ENCODE measurements at places on chromosomes 7 and 10.

DNA sequence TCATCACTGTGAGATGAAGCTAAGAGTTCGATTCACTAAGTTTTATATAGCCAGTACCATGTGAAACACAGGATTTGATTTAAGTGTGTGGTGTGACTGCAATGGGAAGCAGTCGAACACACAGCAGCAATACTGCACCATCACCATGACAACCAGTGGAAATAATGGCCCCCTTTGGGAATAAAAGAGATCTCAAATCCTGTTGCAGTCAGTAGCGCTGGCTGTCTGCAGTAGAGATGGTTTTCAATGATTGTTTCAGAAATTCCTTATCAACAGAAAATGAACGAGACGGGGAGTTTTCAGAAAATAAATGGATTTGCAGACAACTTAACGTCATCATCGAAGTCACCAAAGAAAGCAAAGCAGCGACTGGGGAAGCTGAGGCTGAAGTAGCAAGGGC, 91.0 kb downstream of the PTPRE start:
- no peak for DNase-seq

- DNase-seq = no peak
These were observed 42.9 kb upstream of the TSPAN13 start for GRCh38 chr7:16710651-16711050.

- DNase-seq = peak; percentile 49
These were observed 51.2 kb downstream of the ANLN start for GRCh38 chr7:36440880-36441279.

GRCh38 chr10:34205452-34205851, 609.6 kb downstream of the PARD3 start:
- DNase-seq = no peak

DNA sequence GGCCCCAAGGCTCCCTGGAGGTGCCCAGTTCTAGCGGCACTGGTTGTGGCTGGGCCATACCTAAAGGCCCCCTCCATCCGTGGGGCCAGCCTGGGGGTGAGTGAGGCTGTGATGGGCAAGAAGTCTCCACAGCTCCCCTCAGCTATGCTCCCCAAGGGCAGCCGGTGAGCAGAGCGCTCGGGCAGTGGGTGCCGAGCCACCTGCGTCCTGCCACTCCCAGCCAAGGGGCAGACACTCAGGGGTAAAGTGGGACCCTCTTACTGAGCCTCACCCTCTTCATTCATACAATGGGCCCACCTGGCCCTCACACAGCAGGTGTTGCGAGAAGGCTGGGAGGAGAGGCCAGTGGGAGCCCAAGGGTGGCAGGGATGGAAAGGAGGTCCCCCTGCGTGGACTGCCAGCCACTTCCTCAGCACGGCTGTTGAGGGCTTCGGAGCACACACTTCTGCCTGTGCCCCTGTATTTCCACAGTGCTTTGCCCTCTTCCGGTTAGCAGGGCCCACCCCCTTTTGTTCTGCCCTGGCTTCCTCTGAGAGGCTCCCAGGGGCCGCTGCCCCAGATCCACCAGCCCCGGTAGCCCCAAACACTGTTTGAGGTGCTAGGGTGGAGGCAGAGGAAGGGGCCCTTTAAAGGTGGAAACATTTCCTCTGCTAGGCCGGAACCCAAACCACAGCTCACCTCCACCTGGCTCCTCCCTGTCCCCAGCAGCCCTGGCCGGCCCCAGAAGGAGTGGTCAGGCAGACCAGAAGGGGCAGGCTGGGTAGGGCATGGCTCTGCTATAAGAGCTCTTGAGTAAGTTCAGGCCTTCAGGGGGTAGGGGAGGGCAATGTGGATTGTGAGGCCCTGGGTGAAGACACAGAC, 16.4 kb upstream of the C10orf105 start:
- DNase-seq = no peak

DNA sequence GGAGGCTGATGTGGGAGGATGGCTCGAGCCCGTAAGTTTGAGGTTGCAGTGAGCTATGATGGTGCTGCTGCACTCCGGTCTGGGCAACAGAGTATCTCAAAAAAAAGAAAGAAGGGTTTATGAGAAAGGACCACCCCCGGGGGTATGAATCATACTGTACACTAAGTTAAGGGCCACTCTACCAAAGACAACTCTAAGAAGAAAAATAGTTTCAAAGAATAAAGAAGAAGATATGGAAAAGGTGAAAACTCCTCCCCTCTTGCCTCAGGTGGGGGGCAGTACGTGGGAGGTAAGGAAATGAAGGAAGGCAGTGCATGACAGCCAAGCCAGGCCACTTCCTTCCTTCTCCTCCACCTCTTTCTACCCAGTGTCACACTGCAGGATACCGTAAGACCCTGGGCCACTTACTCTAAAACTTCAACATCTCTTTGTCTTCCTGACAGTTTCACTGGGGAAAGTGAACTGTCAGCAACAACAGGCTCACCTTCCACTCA, 61.3 kb downstream of the PIP4K2A start:
- DNase-seq = no peak

- DNase-seq = no peak
These were observed 194.3 kb downstream of the TPK1 start for GRCh38 chr7:144641389-144642044.

DNA sequence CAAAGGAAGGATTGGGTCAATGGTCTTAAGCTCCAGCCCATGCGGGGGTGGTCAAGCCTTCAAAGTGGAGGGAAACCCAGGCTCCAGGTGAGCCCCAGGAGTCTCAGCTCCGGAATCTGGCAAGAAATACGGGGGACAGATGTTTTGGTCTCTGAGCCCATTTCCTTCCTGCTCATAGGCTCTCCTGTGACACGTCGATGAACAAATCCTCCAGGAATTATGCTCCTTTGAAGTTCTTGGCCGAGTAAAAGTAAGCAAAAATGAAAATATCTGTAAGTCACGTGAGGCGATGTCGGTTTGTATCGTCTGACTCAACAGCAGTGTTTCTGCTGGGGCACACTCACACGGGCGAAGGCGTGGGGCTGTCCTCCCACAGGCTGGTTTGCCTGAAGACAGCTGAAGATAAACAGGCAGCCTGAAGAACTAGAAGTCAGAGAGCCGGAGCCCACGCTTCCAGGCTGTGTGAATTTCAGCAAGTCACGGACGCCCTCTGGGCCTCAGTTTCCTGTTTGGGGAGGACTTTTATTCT, 52.6 kb upstream of the SMNDC1 start:
- DNase-seq = peak; percentile 72

DNA sequence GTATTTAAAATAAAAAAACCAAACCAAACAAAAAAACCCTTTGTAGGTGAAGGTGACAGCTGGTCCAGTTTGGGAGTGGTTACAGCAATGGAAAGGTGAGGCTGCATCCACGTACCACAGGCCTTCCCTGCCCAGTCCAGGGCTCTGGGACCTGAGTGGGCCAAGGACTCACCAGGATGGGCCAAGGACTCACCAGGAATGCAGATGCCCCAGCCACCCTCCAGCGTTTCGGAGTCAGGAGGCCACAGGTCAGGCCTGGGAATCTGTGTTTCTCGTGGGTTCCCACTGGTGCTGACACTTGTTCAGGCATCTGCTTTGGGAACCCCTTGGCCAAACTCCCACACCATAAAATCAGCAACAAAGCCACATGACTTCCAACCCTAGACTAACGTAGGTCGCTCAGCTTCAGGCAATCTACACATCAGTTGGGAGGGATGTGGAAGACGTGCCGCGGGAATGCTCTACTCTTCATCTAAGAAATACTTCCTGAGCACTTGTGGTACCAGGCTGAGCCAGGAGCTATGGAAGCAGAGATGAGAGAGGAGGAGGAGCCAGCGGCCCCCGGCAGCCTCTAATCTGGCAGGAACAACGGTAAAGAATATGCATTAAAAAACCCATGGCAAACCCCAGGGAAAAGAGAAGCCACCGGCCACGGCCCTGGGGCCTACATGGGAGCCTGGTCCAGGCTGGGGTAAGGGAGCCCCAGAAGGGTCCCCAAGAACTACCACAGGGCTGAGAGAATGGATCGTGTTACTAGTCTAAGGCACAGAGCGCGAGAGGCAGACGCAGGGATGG, 473.4 kb downstream of the PTPRN2 start:
- no peak for DNase-seq

DNA sequence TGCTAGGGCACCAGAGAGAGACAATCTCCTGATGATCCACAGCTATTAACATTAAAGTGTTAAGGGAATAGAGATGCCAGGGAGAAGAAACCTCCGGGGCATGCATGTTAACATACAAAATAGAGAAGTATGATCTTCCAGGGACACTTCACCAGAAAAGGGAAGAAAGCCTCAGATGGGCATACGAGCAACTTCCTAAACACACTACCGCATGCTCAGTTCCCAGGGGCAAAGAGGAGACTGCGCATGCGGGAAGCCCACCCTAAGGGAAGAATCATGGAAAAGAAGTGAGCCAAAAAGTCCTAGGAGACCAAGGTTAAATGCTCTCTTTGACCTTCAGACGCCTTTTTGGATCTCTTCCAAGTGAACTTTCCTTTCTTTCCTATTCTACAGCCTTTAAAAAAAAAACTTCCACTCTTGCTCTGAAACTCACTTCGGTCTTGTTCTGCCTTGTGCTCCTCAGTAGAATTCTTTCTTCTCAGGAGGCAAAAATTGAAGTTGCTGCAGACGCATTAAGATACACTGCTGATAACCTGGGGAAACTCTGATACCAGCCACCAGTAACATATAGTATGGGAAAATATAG, 1211.3 kb downstream of the REEP3 start:
- DNase-seq = no peak

DNA sequence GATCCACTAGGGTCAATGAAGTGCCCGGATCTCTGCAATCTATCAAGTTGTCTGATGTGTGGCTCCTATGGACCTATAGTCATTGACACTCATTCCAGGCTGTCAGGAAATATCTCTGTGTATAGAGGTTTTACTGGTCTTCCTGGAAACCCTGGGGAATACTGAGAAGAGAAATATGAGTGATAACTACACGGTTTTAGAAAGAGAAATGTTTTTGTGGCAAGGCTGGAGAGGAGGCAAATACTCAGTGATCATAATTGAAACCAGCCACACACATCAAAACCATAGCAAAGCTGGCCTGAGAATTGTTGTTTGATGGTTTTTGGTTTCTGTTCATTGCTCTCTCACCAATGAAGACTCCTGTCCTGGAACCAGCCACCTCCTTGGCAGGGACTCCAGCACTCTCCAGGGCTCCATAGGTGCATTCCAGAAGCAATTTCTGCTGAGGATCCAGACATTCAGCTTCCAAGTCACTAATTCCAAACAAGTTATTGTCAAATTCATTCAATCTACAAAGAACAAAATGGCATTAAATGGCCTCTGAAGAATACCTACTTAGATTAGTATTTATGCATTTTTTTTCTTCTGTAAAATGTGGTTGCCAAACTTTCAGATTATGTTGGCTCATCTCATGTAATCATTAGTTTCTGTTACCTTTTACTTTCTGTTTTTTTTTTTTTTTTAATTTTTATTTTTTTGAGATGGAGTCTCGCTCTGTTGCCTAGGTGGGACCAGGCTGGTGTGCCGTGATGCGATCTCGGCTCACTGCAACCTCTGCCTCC, 108.6 kb upstream of the ABI1 start:
- no peak for DNase-seq
